ENCODE measurements at places on chromosomes 2 and 18.

- DNase-seq = no peak
These were observed 24.7 kb downstream of the PKDCC start for GRCh38 chr2:42072349-42073118.

DNA sequence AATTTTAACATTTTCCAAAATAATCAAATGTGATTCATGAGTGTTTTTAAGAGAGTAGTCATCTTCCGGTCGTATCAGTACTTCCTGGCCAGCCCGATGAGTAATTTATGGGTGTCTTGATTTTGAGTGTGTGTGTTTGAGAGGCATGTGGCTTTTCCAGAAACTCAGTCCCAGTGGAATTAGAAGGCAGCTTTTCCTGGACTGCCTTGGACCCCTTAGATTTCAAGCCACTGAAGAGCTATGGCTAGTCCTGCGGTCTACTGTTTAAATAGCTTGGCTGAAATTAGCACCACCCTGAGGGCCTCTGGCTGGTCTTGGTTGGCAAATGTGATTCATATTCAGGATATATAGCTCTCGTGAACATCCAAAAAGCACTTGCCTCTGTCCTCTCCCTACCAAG lies 59.4 kb downstream of the HK2 start:
- no peak for DNase-seq

- no peak for DNase-seq
These were observed 244.5 kb downstream of the TCF4 start for GRCh38 chr18:55343396-55344073.

DNA sequence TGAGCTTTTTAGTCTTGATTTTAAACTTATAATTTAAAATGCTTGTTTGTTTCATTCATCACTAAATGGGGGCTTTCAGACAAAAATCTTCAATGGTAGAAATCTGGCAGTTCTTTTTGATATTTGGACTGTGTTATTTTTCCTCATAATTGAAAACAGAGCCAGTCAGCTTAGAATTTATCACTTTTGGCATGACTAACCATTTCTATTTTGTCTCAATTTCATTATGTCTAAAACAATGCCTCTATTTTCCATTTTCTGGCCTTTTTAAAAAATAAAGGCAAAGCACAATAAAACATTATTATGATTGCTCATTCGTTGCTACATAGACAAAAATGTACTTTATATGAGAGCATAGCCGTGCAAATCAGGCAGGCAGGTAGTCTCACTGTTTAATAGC lies 434.5 kb downstream of the XIRP2 start:
- no peak for DNase-seq

DNA sequence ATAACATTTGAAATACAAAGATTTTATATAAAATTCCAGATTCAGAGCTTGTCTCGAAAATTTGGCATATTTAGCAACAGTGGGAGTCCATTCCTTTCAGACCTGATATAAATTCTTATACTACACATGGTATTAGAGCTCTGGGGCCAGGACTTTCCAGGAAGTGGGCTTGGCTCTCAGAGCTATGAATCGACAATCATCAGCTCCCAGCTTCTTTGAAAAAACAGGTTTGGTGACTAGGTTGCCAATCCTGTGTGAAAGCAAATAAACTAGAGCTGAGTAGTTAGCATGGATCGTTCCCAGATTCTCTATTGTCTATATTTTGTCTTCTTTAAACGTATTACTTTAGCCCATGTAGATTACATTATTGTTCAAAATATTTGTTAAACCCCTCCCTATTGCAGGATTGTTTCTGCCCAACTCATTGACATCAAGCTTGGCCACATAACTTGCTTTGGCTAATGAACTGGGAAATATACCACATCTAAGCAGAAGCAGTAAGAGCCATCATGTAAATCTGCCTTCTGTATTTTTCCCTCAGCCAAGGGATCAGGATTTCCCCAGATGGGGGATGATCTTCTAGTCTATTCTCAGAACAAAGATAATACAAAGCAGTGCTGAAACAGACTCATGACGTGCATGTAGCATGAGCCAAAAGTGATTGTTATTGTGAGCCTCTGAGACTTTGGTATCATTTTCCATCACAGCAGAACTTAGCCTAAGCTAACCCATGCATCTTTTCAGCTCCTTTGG lies 105.4 kb downstream of the KCNH7 start:
- no peak for DNase-seq

- no peak for DNase-seq
These were observed 166.2 kb upstream of the DTNA start for GRCh38 chr18:34543945-34544344.

- DNase-seq = no peak
These were observed 239.9 kb downstream of the KLHL29 start for GRCh38 chr2:23624915-23625314.

- no peak for DNase-seq
These were observed 107.3 kb upstream of the TLK1 start for GRCh38 chr2:171267855-171268629.

Measured in esophagus squamous epithelium (tissue), 5 donors.